ENCODE measurements at places on chromosomes 2 and 18. TPM values are rescaled to one million over a fixed set of nuclear protein-coding genes. Genes with fewer than 3 reads are reported as not detected.
A peak's percentile ranks its signal among the peaks of the same experiment; 100 is the strongest.

IL36RN gene
- not detected for total RNA-seq

TSPYL6 gene
- total RNA-seq = 0.12 TPM

SLC5A7 gene
- total RNA-seq = 0.19 TPM

AFF3 gene
- 15.7 TPM for total RNA-seq

GRCh38 chr2:119599384-119599783 lies 55.1 kb downstream of the CFAP221 start:
- H3K4me3 ChIP-seq = no peak overlapping the region
- peaks cover 3% of the 10 kb centered on the region for H3K4me1 ChIP-seq
- no peak overlapping the region for H3K27ac ChIP-seq
- H3K36me3 ChIP-seq = no peaks in the 10 kb centered on the region
- H3K27me3 ChIP-seq = no peaks in the 10 kb centered on the region
- no peak for DNase-seq

GRCh38 chr18:74604774-74605173 lies 7.1 kb downstream of the ZNF407 start:
- H3K36me3 ChIP-seq = no peaks in the 10 kb centered on the region
- H3K27ac ChIP-seq = no peak overlapping the region
- H3K4me1 ChIP-seq = no peaks in the 10 kb centered on the region
- H3K27me3 ChIP-seq = no peaks in the 10 kb centered on the region

DNA sequence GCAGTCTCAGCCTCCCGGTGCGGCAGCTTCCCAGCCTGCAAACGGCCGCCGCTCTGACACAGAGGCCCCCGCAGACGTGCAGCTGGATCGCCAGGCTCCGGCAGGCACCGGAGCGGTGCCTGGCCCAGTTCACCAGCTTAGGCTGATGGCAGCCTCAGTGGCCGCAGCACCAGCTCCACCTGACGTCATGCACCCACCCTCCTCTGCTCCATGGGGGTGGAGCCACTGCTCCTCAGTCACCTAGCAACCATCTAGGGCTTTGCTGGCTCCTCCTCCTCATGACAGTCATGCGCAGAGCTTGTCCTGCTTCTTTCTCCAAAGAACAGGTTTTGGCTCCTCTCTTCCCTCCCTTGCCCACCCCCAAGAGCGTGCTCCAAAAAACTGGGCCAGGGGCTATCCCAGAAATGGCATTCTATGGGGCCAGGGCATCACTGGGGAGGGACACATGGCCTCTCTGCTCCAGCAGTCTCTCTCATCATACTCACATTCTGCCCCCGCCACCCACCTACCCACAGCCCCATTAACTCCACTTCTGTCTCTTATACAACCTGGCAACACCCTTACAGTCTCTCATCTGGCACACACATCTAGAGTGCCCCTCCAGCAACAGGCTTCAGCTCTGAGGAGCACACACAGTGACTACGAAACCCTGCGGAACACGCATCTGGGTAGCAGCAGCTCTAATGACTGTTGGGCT lies 5.5 kb downstream of the DCTN1 start:
- H3K27me3 ChIP-seq = no peaks in the 10 kb centered on the region
- H3K36me3 ChIP-seq = peaks cover 9% of the 10 kb centered on the region
- H3K4me3 ChIP-seq = no peak overlapping the region
- H3K4me1 ChIP-seq = no peaks in the 10 kb centered on the region
- DNase-seq = peak; percentile 89
- H3K27ac ChIP-seq = no peak overlapping the region

DNA sequence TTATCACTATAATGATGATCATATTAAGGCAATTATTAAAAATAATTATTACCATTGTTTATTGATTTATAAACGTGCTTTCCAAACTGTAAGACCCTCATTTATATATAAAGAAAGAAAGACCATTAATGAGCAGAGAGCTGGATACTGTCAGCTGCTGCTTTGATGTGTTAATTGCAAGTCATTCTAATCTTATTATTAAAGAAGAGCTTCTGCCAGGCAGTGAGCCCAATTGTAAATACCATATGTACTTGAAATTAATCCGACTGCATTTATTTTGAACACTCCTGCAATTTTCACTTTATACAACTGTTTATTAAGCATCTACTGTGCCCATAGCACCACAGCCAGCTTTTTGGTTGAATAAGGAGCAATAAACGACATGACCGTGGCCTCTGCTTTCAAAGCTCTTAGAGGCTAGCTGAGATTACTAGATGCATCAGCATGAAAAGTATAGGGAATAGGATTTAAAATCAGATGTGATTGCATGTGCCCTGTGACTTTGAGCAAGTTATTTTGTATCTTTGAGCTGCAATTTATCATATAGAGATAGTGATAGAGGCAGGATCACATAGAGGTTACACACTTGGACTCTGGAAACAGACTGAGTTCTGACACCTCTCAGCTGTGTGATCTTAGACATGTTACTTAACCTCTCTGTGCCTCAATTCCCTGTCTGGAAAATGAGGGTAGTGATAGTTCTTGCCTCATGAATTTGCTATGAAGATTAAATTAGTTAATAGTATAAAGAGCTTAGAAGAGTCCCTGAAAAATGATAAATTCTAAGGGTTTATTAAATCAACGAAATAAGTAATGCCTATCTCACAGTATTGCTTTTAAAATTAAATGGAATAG lies 83.4 kb downstream of the MYCN start:
- no peak for DNase-seq
- H3K4me1 ChIP-seq = no peaks in the 10 kb centered on the region
- H3K36me3 ChIP-seq = no peaks in the 10 kb centered on the region
- H3K27ac ChIP-seq = no peak overlapping the region
- H3K4me3 ChIP-seq = no peak overlapping the region

GRCh38 chr2:210660-211059 lies 53.2 kb downstream of the SH3YL1 start:
- H3K27ac ChIP-seq = no peak overlapping the region
- H3K36me3 ChIP-seq = no peaks in the 10 kb centered on the region
- H3K4me1 ChIP-seq = no peaks in the 10 kb centered on the region
- DNase-seq = no peak
- no peaks in the 10 kb centered on the region for H3K27me3 ChIP-seq

DNA sequence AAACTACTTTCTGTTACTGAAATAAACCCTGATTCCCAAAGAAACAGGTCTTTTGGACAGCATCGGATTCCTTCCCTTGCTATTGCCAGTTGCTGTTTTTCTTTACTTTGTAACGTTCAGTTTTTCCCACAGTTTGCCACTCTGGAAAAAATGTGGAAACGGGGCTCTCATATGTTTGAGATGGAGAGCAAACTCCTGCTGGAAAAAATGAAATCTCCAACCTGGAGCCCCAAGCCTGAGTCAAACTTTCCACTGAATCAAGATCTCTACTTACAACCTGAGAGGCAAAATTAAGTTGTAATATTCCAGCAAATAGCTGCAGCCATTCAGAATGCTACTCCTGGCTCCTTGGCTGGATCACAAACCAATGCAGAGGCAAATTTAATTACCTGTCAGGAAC lies 270.7 kb downstream of the SRBD1 start:
- H3K36me3 ChIP-seq = no peaks in the 10 kb centered on the region
- no peak overlapping the region for H3K4me3 ChIP-seq
- H3K27me3 ChIP-seq = no peaks in the 10 kb centered on the region
- DNase-seq = no peak

GRCh38 chr2:156472686-156473085 lies 36.5 kb downstream of the GPD2 start:
- no peak overlapping the region for H3K4me3 ChIP-seq
- no peak for DNase-seq
- peaks cover 4% of the 10 kb centered on the region for H3K4me1 ChIP-seq
- no peaks in the 10 kb centered on the region for H3K36me3 ChIP-seq
- H3K27me3 ChIP-seq = no peaks in the 10 kb centered on the region
- no peak overlapping the region for H3K27ac ChIP-seq

DNA sequence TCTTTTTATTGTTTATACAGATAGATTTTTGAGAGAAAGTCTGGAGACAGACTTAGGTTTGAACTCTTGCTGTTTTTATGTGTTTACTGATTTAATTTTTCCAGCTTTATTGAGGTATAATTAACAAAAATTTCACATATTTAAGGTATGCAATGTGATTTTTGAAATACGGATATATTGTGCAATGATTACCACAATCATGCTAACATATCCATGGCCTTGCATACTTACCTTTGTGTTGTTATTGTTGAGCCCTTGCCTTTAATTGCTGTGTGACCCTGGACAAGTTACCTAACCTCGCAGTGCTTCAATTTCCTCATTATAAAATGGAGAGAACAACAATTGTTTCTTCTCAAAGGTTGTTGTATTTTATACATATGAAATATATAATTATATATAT lies 13.9 kb upstream of the RBMS1 start:
- DNase-seq = no peak
- no peaks in the 10 kb centered on the region for H3K36me3 ChIP-seq
- H3K27ac ChIP-seq = no peak overlapping the region
- no peak overlapping the region for H3K4me3 ChIP-seq
- no peaks in the 10 kb centered on the region for H3K4me1 ChIP-seq

GRCh38 chr2:237150831-237151375 lies 65.2 kb downstream of the COPS8 start:
- H3K4me1 ChIP-seq = no peaks in the 10 kb centered on the region
- H3K36me3 ChIP-seq = no peaks in the 10 kb centered on the region
- no peaks in the 10 kb centered on the region for H3K27me3 ChIP-seq
- no peak for DNase-seq
- H3K4me3 ChIP-seq = no peak overlapping the region

DNA sequence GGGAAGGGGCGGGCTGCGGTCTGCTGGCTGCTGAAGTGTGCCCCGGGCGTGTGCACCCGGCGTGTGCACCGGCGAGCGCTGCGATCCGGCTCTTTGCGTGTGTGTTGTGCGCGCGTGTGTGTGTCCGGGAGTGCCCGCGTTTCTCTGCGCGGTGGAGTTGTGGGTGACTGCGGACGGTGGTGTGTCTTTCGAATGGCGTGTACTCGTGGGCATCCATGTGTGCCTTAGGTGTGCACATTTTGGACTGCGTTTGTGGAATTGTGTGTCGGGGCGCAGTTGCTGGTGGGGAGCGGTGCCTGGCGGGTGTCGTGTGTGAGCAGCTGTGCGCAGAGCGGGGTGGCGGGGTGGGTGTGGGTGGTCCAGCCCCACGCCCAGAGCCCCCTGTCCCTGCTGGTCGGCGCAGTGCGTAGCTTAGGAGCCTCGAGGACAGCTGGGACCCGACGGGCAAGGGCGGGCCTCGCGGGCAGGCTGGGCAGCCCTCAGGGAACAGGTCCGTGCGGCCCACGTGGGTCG lies 533 bp downstream of the HPCAL1 start:
- H3K36me3 ChIP-seq = no peaks in the 10 kb centered on the region
- DNase-seq = peak; percentile 65
- H3K4me1 ChIP-seq = no peaks in the 10 kb centered on the region
- H3K27me3 ChIP-seq = no peaks in the 10 kb centered on the region
- H3K27ac ChIP-seq = no peak overlapping the region
- peak overlapping the region; percentile 91 for H3K4me3 ChIP-seq

GRCh38 chr2:171893196-171893823 lies 734 bp downstream of the SLC25A12 start:
- peak overlapping the region; percentile 75 for H3K4me3 ChIP-seq
- no peaks in the 10 kb centered on the region for H3K27me3 ChIP-seq

- DNase-seq = no peak
- H3K27me3 ChIP-seq = no peaks in the 10 kb centered on the region
- no peak overlapping the region for H3K4me3 ChIP-seq
- H3K4me1 ChIP-seq = no peaks in the 10 kb centered on the region
These were observed 163.8 kb upstream of the GALNT5 start for GRCh38 chr2:157093666-157094065.

- peak; percentile 88 for DNase-seq
- H3K4me1 ChIP-seq = peaks cover 3% of the 10 kb centered on the region
- H3K27ac ChIP-seq = no peak overlapping the region
- H3K4me3 ChIP-seq = no peak overlapping the region
- H3K36me3 ChIP-seq = no peaks in the 10 kb centered on the region
- no peaks in the 10 kb centered on the region for H3K27me3 ChIP-seq
These were observed 183.1 kb upstream of the ARL4C start for GRCh38 chr2:234679741-234680687.

DNA sequence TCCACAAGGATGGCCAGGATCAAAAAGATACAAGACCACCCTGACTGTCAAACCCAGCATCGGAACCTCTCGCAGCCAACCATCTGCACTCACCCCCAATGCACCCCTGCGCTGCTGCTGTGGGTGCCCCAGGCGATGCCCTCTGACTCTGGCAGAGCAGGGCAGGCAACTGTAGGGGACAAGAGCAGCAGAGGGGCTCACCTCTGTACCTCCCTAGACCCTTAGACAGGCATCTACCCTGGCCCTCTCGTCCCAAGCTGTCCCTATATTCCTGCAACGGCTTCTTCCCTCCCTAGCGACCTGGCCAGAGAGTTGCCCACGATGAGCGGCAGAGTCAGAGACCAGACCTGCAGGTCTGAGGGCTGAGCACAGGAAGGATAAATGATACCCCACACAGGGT lies 128.2 kb downstream of the HDAC4 start:
- H3K27me3 ChIP-seq = no peaks in the 10 kb centered on the region
- H3K27ac ChIP-seq = no peak overlapping the region
- DNase-seq = no peak

GRCh38 chr2:120303177-120303576 lies 42.8 kb upstream of the INHBB start:
- H3K4me1 ChIP-seq = no peaks in the 10 kb centered on the region
- no peak overlapping the region for H3K4me3 ChIP-seq
- H3K27ac ChIP-seq = no peak overlapping the region
- no peaks in the 10 kb centered on the region for H3K27me3 ChIP-seq
- DNase-seq = no peak
- no peaks in the 10 kb centered on the region for H3K36me3 ChIP-seq

DNA sequence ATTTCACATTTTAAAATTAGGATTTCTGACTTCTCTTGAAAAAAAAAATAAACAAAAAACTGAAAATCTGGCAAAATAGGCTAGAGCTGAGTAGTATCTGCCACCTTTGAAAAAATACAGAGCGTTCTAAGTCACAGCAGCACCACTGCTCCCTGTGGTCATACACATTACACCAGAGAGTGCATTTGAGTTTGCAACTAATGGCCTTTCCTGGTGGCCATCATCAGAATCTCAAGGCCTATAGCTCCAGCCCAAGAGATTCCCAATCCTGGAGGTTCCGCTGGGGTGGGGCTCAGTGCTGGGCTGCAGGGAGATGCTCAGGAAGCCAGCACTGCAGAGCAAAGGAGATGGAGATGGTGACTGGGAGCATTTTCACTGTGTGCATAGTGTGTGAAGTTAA lies 17.5 kb downstream of the SMYD1 start:
- H3K36me3 ChIP-seq = no peaks in the 10 kb centered on the region
- H3K27me3 ChIP-seq = no peaks in the 10 kb centered on the region
- DNase-seq = no peak
- H3K4me3 ChIP-seq = no peak overlapping the region

Data from aorta (tissue), 5 donors.